RWPE2 (cell line): ENCODE measurements at places on chromosomes 5 and 9.

DNA sequence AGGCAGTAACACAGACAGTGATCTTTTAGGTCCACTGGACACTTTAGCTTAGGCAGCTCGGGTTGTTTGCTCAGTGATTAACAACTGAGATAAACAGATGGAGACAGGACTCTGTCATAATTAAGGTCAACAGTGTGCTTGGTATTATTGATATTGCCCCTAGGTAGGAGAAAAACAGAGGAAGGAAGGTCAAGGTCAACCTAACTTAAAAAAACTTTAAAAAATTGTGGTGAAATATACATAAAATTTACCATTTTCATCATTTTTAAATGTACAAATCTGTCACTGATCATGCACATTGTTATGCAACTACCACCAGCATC, 2.1 kb upstream of the HSPA4 start:
- no peak for DNase-seq

DNA sequence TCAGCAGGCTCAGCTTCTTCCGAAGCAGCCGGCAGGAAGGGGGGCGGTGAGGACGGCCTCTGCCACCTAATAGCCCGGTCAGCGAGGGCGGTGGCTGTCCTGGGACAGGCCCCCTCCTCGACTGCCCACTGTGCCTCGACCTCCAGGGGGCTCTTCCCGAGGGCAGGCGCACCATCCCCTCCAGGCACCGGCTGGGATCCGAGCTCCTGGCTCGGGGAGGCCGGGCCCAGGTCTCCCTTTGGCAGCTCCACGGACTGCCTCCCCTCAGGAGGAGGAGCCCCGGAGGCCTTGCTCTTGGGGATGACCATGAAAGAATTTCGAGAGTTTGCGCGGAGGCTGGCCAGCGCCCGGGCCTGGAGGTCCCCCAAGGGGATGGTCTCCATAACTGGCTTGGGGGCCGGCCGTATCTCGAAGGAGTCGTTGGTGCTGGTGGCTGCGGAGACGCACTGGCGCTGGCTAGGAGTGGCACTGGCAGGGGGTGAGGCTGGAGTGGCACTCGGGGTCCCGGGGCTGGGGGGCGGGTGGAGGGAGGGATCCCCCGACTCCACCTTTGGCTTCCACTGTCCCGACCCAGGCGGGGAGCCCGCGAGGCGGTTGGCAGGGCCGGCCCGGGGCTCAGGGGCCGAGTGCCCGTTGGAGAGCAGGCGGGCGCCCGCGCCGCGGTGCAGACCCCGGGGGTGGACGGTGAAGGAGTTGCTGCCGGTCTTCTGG, 975 bp downstream of the TPRN start:
- no peak for DNase-seq

DNA sequence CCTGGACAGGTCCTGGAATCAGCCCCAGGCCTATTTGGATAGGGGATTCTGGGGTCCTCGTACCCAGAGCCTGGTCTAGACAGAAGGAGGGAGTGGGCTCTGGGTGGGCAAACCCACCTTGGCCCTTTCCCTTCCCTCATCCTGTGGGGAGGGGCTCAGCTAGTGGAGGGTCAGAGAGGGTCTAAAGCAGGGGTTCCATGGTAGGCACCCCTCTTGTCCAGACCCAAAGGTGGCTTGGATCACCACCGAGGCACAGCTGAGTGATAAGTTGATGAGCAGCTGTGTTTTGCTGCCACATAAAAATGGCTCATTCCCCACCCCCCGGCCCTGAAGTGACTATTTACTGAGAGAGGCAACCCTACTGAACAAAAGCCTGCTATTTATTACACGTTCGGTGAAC, 53.8 kb upstream of the KCNMB1 start:
- no peak for DNase-seq

- no peak for DNase-seq
These were observed 446.4 kb upstream of the PTGER4 start for GRCh38 chr5:40233268-40233667.

DNA sequence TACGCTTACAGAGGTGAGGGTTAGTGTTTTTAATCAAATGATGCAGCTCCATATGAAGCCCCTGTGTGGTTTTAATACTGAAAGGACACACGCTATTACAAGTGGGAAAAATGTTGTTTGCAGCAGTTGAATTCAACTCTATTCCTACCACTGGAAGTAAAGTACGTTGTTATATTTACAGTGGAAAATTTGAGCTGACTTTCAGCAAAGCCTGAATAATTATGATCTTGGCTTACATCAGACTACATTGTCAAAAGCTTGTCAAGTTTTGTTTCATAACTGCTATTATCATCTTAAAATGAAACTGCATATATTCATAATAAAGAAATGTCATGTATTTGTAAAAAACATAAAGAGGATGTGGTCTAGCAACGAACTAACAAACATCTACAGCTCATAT, 818.5 kb downstream of the SEMA5A start:
- no peak for DNase-seq

DNA sequence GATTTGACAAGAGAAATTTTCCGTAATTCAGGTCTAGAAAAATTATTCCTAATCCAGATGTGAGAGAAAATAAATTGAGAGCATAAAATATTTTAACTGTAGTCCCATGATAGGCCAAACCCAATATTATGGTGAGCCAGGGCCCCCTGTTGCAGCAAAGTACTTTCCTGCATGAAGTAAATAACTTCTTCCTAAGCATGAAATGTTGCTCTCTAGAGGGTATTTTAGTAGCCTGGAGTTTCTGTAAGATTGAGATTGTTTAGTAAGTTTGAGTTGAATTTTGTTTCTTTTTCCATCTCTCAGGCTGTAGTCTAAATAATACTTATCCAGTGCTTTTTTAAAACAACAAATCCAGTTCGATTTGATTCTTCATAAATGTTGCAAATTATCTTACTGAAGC, 317.5 kb upstream of the MPDZ start:
- DNase-seq: no peak

- no peak for DNase-seq
These were observed 76.3 kb upstream of the TNFSF8 start for GRCh38 chr9:115006660-115007059.

- DNase-seq: no peak
These were observed 35.1 kb downstream of the SH3GLB2 start for GRCh38 chr9:128992995-128993394.

DNA sequence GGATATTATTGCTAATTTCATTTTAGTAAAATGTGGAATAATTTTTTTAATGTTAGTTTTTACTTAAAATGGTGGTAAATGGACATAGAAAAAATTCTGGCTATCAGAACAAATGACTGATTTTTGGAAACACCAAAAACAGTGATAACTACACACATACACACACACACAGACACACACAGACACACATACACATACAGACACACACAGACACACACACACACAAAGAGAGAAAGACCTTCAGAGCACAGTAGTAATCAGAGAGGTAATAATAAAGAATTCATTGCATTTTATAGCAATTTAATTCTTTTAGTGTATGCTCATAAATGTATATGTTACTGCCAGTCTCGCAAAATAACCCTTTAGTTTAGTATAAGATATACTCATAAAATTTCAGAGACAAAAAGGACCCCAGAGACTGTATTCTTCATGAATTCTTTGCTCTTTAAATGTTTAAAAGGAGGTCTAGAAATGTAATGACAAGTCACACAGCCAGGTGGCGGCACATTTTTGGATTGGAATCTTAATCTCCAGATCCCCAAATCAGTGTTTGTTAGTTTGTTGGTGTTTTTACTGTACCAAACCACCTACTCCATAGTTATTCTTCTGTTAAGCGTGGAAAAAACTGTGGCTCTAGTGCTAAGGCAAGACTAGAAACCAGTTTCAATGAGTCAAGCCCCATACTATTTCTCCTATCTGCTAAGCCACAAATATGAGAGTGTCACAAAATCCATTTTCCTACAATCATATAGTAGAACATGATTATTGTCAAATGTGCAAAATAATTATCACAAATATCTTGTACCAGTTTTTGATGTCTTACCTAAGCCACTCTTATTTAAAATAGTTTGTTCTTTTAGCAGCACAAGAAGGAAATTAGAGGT, 109.9 kb downstream of the EDIL3 start:
- DNase-seq: no peak

DNA sequence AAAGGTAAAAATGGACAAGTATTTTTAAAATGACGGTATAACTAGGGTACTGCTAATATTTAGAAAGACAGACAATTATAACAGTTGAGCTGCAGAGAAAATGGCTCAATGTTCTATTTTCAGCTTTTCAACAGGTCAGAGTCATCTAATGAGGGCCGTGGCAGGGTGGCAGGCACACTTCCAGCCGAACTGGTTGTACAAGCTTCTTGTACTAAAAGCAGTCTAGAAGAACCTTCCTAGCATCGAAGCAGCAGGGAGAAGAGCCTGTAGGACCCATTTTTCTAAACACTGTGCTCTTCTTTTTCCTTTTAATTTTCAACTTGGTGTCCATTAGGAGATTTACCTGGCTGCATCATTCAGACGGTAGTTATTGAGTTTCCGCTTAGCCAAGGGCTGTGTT, 85.6 kb downstream of the SLC28A3 start:
- no peak for DNase-seq

DNA sequence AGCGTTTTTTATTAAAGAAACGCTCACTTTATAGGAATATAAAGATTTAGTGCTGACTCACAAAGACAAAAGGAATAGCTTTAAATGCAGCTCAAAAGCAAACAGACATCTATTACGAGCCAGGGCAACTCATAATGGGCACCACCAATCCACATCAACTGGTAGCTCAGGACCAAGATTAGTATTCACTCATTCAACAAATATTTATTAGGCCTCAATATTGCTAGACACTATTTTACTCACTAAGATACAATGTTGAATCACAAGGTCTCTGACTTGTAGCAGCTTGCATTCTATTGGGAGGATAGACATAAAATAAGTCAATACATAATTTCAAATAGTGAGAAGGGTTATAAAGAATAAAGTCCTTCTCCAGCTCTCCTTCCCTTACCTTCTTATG, 8.0 kb upstream of the MAN2A1 start:
- no peak for DNase-seq

DNA sequence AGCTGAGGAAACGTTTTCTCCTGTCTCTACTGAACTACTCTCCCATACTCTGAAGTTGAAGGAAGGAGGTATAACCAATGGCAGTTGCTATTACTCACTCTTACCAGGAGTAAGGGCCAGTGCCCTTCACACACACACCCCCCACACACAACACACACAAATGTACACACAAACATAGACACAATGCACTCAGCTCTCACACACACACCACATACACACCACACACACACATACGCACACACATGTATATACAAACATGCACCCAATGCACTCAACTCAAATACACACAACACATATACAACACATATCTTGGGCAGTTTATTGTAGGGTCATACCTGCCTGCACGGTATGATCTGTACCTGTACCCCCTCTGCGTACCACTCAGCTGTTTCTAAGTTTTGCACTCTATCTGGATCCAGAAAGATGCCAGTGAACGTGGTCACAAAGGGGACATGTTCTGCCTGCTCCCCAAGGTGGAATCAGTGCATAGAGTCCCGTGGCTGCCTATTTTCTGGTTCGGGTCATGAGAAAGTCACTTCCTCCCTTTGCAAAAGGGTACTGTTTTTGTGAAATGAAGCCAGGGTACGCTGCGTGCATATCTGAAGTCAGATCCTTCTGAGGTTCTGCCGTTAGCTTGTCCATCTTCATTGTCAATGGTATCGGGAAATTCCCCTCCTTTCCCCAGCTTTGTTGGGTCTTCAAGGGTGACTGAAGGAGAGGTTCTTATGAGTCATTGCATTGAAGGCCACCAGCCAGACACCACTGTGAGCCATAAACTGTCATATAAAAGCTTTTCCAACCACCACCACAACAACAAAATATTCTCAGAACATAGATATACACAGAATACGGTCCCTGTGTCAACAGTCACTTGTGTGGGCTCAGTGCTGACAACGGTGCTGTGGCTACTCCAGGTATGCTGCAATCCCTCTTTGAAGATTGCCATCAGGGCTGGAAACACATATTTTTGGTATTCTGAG, 131.9 kb downstream of the UGCG start:
- no peak for DNase-seq
